Naive B cell (primary cell): ENCODE measurements at places on chromosomes 5 and 9. TPM values are rescaled to one million over a fixed set of nuclear protein-coding genes. Genes with fewer than 3 reads are reported as not detected.

Gene AJM1
- polyA plus RNA-seq = not detected

- no peak for DNase-seq
These were observed 201.3 kb downstream of the ARHGAP26 start for GRCh38 chr5:142971303-142972013.

DNA sequence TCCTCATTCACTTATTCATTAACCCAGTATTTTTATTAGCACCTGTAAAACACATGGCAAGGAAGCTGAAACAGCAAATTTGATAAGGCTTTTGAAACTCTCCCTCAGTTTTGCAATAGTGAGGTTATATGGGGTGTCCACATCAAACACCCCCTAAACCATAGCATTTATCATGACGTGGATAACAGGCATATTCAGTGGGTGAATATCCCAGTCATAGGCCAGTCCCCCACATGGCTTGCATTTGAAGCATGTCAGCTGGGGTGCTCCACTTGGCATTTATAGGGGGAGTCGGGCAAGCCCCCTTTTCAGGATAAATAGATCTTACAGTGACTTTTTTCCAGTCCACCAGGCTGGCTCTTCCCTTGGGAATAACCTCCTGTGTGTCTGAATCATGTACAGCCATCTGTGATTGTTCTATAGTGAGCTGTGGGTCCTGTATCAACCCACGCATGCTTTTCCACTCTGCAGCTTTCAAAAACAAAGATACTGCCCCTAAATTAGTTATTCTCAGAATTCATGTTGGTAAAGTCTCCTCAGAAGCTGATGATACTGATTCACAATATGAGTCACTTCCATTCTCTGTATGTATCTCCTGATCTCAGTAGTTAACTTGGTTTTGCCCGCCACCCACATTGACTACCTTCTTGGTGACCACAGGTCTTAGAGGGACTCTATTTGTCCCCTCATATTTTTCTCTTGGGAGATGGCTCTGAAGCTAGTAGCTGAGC lies 84.4 kb upstream of the SPIN1 start:
- no peak for DNase-seq

DNA sequence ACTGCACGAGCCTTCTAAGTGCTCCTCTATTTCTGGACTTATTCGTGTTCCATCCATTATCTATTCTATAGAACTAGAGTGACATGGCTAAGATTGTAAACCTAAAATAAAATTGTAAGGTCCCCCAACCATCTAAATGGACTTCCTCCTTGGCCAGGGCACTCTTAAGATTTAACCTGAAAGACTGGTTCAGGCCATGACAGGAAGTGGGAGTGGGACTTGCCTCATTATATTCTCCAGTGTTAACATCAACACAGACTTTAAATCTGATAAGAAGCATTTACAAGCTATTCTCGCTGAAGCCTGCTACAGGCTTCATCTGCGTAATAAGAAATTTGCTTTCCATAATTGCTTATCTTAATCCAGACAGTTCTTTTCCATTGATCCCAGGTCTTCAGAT lies 117.0 kb downstream of the SSBP2 start:
- no peak for DNase-seq

DNA sequence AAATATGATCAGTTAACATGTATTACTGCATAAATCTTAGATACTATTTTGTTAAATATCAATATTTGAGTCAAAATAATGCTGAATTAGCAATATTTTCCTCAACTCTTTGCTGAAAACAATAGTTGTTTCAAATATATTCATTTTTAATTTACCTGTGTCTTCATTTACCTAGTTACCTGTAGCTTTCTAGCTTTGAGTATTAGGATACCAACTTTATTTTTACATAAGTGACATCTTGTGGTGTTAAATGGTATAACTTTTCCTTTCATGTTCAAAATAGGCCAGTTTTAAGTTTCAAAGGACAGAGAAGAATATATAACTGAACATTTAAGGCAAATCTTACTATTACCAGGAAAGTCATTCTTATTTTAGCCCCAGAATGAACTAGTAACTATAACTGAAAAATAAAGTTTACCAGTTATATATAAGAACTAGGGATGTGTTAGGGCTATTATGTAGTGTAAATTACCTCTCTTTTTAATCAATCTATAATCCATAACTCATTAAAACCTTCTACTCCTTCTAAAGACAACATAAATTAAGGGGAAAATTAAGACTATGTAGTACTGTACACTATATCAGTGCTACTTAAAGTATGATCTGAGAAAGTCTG lies 25.3 kb downstream of the AP3B1 start:
- peak; percentile 19 for DNase-seq

GRCh38 chr9:9942764-9943424 lies 669.9 kb downstream of the PTPRD start:
- peak; percentile 29 for DNase-seq
